NCI-H187 (cell line): ENCODE measurements at places on chromosomes 6 and 20.
A peak's percentile ranks its signal among the peaks of the same experiment; 100 is the strongest.

GRCh38 chr20:20783450-20783849, 71.0 kb upstream of the RALGAPA2 start:
- DNase-seq: no peak

DNA sequence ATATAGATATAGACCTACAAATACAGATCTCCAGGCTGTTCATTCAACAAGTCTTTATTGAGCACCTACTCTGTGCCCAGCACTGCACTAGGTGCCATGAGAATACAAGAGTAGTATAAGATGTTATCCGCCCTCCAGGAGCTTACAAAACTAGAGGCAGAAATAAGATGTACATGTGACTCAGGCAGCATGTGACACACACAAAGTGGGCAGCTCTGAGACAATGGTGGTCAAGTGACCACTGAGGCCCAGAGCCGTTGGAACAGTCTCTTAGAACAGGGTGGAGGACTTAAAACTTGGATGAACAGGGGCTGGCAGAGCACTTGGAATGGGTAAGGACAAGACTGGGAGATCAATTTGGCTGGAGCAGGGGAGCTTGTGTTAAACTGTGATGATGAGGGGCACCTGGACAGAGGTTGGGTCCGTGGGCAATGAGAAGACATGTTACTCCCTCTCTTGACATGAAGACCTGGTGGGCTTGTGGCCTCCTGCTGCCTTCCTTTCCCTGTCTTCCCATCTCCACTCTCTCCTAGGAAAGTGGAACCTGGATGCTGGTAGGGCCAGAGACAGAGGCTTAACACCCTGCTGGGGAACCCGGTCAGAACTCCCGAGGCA, 21.2 kb downstream of the TRIM15 start:
- DNase-seq: no peak

DNA sequence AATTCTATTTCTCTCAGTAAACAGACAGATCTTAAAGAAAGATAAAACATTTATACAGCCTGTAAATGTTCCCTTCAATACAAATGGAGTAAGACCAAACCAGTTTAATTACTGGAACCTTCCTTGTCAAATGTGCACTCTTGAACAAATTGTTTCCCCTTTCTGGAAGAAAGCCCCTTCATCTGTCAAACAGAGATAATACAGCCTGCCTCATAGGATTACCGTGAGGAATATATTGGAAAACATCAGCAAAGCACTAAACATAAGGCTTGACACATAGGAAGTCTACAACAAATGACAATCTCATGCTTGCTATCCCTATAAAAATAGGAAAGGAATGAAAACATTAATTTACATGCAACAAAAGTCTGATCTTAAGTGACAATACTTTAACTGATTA, 173.8 kb downstream of the PTPRK start:
- no peak for DNase-seq

DNA sequence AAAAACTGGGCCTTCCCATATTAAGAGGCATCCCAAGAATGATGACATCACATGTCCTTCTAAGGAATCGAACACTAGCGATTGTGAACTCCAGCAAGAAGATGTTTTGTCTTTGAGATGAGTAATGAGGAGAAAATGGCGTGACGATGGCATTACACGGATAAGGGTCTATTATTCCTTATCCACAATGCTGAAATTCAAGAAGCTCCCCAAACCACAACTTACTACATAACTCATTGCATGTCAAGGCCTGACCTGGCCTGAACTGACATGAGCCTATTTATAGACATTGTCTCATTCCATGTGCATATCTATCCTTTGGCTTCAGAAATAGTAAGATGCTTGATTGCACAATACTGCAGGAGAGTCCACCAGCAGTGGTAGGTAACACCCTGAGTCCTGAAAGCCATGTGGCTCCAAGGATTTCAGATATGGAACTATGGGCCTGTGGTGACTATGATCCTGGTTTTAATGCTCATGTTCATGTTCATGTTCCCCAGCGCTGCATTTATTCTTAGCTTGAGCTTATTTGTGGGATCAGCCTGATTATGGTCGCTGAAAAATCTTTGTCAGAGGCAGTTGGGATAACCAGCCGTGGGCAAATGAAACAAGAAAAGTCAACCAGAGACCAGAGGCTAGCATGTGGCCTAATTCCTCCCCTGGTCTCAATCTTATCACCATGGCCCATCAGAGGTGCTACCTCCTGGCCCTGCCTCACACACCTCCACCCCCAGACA, 183.2 kb upstream of the JARID2 start:
- DNase-seq: peak; percentile 61

DNA sequence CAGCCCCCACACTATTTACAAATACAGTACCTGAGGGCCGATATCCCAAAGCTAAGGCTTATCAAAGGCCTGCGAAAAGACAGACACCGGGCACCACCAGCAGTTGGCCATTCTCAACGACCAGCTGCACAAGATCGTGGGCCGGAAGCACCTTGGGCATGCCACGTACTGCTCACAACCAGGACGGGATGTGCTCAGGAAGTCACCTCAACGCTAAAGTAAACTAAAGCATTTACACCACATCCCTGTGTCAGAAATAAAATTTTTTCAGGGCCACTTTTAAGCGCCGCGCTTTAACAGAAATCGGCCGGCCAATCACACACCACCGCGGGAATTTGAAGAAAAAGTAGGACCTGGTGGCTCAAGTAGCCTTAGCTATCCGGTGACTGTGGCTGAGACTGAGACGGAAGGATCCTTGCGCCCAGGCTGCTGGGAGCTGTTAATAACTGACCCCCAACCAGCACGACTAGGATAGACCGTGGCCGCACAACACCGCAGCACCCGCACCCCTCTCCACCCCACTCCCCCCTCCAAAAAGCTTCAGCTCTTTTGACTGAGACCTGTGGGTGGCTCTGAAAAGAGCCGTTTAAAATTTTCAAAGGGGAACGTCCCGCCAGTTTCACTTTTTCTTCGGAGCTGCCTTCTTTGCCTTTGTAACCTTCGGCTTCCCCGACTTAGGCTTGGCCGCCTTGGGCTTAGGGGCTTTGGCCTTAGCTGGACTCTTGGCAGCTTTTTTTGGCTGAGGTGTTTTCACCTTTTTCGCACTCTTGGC, 131.2 kb upstream of the BTN3A2 start:
- DNase-seq: no peak

DNA sequence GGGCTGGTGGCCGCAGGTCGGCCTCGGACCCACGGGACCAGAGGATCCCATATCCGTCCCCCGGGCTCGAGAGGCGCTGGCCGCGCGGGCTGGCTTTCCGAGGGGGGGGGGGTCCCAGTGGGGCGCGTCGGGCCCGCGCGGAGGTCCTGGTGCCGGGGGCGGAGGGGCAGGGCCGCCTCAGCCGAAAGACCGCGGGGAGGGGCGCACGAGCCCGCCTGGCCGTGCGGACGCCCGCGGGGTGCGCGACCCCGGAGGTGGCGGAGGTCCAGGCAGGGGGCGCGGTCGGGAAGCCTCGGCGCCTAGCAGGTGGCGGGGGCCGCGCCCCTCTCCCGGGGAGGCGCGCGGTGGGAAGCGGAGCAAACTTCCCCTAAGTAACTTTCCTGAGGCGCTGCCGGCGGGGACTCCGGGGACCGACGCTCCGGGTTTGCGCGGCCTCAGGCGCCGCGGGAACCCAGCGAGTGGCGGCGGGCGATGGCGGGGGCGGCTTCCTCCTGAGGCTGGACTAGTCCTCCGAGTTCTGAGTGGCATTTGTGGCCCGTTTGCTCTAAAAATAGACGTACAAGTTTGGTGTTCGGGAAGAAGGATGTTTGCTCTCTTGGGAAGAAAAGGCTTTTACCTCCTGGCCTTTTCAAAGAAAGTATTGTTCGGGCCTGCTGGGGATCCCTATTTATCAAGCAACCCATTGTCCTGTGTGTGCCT, 26.5 kb upstream of the BTBD3 start:
- DNase-seq: no peak
